ENCODE measurements at places on chromosomes 6 and 20.

DNA sequence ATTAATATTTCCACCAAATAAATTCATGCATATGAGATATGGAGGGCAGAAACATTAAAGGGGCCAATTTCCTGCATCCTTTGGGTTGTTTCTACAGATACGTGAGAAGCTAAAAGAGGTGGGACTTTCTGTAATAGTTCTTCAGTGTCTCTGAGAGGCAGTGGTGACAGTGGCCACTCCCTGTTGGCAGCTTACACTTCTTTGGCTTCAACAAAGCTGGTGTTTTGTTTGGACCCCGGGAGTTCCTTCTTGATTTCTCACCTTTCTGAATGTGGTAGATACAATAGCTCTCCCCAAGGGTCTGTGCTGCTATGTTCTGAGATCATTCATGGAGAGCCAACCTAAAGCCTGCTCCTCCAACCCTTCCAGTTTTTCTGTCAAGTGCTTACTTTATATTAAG lies 7.8 kb downstream of the PLCB1 start:
- no peak for DNase-seq

GRCh38 chr20:58308290-58308679 lies 1.2 kb upstream of the RAB22A start:
- no peak for DNase-seq

- DNase-seq, result peak; percentile 60
Measured at GRCh38 chr20:63519668-63520503, 679 bp upstream of the PPDPF start.

DNA sequence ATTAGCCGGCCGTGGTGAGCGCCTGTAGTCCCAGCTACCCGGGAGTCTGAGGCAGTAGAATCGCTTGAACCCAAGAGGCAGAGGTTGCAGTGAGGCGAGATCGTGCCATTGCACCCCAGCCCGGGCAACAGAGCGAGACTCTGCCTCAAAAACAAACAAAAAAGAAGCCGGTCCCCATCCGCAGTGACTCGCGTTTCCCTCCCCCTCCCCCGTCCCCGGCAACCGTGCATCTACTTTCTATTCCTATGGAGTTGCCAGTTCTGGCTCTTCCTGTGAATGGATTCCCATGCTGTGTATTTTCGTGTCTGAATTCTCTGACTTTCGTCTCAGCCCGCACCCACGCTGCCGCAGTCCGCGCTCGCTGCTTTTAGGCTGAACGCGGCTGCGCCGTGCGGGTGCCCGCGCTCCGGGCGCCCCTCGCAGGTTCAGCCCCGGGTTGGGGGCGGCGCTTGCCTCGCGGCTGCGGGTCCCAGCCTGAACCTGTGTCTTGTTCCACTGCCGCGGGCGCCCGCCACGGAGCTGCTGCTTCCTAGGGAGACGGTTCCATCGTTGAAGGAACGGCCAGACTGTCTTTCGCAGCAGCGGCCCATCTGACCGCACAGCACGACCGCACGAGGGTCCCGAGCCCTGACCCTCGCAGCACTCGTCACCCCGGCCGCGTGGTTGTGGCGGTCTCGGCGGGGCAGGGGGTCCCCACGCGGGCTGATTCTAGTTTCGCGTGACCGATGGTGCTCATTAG lies 1.1 kb upstream of the MRGBP start:
- peak; percentile 76 for DNase-seq

DNA sequence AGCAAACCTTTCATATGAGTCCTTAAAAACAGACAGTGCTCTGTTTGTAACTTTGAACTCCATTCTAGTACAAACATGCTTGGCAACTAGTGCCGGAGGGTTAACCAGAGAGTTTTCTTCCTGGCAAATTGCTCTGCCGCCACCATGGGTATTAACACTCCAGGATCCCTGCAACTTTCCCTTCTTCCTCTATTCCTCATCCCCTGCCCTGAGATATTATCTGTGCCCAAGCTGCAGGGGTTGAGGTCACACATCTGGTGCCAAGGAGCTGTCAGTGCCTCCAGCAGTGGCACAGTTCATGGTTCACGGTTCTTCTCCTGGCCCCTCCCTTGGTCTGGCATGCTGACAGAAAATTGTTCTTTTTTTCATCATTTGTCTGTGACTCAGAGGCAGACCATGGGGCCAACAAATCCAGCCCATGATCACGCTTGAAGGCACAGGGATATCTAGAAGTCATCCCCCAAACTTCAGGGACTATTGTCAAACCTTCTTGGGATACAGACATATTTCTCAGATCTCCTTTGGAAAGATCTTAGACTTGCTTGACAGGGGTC lies 77.5 kb downstream of the ATXN1 start:
- DNase-seq, result peak; percentile 60

DNA sequence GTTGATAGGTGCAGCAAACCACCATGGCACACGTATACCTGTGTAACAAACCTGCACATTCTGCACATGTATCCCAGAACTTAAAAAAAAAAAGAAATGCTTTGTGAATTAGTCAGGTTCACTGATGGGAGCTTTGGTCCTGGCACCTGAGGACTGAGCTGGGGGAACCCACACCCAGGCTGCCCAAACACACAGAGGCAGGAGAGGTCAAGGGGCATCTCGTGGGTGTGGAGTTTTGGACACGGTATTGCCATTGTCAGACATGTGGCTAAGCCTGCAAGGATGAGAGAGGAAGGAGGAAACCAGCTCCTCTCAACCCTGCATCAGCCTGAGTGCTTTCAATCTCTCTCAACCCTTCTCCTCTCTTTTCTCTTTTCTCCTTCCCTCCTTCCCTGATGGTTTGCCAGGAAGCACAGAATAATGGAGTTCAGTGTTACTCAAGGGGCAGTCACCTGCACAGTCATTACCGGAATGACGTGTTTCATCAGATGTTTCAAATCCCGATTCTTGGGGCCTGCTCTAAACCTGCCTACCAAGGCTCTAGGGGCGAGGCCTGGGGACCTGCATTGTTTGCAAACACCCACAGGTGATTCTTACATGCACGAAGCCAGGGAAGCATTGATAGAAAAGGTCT lies 89.9 kb upstream of the NEDD9 start:
- peak; percentile 42 for DNase-seq

DNA sequence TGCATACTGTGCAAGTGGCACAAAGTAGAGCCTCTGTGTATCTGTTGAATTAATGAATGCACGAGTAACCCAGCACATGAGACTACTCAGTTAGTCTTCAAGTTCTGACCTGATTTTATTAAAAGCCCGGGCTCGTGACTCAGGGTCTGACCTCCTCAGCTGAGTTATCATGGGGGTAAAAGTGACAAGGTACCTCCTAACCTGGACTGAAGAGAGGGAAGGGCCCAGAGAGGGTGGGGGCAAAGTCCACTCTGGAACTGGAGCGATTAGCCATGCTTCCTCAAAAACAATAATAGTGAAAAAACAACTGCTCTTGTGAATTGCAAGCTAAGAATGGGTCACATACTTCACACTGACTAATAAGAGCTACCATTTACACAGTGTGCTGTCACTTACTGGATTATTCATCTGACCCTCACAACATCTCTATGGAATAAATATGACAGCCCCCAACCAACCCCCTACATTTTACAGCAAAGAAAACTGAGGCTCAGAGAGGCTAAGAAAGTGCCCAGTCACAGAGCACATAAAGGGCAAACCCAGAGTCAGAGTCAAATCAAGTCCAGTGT lies 26.7 kb downstream of the TRERF1 start:
- no peak for DNase-seq

DNA sequence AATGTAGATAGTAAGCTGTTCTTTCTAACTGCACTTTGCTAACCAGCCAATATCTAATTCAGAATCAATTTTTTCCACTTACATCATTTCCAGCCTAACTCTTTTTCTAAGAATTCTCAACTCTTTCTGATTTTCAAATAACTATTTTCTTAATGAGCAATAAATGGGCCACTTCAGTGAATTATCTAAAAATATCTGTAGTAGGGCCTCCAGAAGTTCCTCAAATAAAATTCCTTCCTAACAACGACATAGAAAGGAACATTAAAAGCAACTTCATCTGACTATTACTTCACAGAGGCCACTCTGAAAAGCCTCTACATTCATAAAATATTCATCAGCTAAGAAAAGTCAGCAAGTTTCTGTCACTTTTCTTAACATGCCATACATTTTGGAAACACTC lies 4.8 kb downstream of the COL12A1 start:
- no peak for DNase-seq

GRCh38 chr6:82458705-82459104 lies 95.1 kb downstream of the TPBG start:
- DNase-seq, result no peak

- DNase-seq, result no peak
Measured at GRCh38 chr6:98366371-98366770, 468.0 kb upstream of the POU3F2 start.

DNA sequence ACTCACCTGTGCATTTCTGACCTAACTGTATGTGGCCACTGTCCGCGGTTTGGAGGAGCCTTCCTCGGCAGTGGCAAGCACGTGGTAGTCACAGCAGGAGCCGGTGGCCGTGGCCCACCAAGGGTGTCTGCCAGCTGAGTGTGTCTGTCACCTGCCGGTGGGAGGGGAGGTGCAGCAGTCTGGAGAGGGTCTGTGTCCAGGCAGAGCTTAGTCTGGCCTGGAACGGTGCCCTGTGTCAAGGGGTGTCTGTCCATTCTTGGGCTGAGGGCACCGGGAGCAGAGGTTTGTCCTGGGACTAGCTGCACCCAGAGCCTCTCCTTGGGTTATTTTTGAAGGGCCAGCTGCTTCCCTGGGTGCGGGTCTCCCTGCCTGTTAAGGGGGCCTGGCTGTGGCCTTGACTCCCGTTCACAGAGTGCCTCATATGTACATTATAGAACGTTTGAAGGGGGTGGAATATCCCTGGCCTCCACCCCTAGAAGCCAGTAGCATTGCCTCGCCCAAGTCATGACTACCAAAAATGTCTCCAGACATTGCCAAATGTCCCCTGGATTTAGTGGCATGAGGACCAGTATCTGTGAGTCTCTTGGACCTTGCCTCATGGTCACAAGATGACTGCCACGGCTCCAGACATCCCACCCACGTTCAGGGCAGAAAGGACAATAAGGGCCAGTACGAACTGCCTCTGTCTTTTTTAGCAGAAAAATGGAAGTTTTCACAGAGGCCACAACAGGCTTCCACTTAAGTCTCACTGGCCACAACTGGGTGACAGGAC lies 5.2 kb downstream of the RBM38 start:
- no peak for DNase-seq

DNA sequence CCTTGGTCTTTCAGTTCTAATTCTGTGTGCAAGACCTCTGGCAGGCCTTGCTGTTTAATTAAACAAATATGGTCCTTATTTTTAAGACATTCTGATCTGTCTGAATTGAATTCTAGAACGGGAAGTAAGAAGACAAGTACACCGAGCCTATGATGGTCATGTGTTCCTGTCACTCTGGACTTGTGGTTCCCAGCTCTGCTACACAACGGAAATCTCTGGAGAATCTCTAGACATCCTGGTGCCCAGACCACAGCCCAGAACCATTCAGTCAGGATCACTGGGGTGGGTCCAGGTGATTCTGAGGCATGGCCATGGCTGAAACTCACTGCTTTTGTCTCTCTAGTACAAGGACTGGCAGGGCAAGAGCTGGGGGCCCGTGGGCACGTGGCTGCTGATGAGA lies 15.9 kb upstream of the KCNK16 start:
- DNase-seq, result no peak

GRCh38 chr6:168517742-168518347 lies 76.9 kb downstream of the SMOC2 start:
- no peak for DNase-seq

DNA sequence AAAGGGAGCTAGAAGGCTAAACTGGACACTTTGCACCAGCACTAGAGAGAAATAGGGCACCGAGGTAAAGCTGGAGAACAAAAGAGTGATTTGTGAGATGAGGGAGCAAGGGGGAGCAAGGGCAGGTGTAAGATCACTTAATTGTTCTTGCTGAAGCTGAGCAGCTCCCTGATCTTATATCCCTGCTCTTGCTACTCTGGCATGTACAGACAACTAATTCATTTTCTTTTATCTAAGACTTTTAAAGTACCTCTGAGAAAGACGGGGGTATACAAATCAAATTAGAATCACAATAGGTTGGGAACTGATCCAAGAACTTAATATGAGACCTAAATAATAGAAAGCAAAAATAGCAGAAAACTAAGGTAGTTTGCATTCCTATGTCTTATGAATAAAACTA lies 381.7 kb upstream of the POU3F2 start:
- no peak for DNase-seq

DNA sequence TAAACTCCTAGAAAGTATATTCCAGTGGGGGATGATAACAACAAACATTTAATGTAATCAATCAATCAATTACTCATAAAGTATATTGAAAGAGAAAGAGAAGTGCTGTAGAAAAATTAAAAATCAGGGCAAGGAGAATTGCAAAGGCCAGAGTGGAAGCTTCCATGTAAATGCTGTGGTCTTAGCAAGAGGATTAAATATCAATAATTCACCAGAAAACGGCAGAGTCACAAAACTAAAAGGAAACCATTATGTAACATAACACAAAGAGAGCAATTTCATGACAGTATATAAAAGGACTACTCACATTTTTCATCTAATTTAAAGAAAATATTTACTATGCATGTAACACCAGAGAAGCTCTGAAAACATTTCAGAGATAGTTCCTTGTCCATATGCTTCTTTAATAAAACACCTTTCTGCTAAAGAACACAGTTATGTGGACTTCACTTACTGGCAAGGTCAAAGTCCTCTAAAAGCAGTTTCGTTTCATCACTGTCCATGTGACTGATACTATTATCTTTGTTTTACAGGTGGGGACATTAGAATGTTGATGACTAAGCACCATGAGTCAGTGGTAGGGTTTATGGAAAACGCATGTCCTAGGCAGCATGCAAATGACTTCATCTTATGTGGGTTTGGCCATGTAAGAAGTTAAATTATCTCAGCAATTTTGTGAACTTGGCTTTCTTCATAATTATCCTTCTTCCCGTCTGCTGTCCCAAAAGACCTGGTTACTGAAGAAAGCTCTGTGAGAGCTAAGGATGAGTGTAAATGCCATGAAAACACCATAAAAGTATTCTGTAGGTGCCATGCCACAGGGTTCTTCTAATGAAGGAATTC lies 185.8 kb upstream of the TENT5A start:
- DNase-seq, result no peak

DNA sequence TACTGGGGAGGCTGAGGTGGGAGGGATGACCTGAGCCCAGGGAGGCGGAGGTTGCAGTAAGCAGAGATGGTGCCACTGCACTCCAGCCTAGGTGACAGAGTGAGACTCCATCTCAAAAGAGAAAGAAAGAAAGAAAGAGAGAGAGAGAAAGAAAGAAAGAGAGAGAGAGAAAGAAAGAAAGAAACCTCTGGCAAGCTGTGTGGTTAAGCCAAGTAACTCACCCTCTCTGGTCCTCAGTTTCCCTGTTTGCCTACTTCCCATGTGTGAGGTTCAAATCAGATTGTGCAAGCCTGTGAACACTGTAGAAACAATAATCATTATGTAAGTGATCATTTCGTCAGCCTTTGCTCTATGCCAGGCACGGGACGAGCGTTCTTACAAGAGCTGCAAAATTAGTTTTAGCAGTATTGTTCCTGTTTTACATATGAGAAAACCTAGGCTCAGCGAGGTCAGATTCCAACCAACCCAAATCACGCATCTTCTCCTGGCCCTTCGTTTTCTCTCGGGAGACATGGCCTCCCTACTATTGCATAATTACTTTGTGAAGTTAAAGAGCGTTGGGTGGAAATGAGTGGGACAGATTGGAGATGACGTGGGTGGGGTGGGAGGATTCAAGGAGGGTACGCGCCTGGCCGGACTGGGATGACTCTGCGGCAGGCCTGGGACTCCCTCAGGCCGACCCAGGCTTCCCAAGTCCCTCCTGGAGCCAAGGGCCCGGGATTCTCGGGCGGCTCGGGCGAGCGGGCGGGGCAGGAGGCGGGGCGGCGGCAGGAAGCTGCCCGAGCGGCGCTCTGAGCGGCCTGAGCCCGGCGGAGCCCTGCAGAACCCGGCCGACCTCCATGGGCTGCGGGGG lies at the start of gene SNX21:
SNX21 (plus strand) TSS at position 770 of the 853 bp plus-strand sequence. CDS start 121 bp downstream, outside the sequence.
- peak; percentile 60 for DNase-seq

GRCh38 chr6:81812401-81812800 lies 59.9 kb upstream of the TENT5A start:
- no peak for DNase-seq
